Left ventricle myocardium inferior (tissue), 1 donor: ENCODE measurements at places on chromosomes 3 and 15.

- no peak for DNase-seq
Observed at GRCh38 chr3:156317462-156318074, 197.2 kb downstream of the KCNAB1 start.

DNA sequence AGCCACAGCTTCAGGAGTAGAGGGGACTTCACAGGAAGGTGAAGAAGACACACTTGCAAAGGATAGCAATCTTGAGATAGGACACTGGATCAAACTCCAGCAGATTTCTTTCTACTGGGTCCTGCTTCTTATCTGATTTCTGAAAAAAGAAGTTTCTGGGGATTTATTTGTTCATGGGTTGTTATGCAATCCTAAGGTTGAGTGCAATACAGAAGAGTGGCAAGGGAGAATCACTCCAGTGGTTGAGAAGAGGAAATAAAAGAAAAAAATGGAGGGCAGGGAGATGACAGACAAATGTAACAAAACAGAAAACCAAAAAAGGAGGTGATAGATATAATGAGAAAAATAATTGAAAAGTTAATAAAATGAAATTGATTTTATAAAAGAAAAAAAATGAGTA is 858.3 kb downstream of the TUSC7 start:
- no peak for DNase-seq

DNA sequence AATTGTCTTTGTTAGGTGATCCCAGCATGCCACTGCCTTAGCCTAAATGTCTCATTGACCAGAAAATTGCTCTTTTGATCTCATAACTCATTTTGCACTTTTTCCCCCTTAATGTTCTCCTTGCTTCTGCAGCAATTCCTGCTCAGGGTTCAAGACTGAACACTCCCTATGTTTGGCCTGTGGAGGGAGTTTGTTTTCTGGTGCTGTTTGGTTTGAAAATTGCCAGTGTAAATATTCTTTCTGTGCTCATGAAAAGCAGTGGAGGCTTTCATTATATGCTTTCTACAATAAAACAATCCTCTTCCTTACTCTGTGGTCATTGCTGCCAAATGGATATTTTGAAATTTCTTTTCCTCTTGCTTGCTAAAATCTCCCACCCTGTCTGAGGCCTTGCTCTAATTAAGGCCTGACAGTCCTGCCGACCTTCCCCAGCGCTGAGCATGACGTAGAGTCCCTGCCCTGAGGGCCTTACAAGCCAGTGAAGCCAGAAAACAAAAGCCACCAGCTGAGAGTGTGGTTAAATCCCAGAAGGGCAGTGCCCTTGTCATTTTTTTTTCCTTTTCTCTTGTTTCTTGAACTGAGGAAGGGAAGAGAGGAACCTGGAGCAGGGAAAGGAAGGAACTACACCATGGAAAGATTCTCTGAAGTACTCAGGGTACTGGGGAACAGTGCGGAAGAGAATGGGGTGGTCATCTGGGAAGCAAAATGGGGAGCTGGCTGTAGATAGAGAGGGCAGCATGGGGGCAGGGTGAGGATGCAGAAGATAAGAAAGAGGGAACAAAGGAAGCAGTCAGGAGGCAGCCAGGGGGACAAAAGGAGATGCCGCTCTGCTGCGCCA is 24.8 kb downstream of the ZBTB38 start:
- no peak for DNase-seq

GRCh38 chr3:56590814-56591213 is 33.8 kb downstream of the CCDC66 start:
- no peak for DNase-seq

DNA sequence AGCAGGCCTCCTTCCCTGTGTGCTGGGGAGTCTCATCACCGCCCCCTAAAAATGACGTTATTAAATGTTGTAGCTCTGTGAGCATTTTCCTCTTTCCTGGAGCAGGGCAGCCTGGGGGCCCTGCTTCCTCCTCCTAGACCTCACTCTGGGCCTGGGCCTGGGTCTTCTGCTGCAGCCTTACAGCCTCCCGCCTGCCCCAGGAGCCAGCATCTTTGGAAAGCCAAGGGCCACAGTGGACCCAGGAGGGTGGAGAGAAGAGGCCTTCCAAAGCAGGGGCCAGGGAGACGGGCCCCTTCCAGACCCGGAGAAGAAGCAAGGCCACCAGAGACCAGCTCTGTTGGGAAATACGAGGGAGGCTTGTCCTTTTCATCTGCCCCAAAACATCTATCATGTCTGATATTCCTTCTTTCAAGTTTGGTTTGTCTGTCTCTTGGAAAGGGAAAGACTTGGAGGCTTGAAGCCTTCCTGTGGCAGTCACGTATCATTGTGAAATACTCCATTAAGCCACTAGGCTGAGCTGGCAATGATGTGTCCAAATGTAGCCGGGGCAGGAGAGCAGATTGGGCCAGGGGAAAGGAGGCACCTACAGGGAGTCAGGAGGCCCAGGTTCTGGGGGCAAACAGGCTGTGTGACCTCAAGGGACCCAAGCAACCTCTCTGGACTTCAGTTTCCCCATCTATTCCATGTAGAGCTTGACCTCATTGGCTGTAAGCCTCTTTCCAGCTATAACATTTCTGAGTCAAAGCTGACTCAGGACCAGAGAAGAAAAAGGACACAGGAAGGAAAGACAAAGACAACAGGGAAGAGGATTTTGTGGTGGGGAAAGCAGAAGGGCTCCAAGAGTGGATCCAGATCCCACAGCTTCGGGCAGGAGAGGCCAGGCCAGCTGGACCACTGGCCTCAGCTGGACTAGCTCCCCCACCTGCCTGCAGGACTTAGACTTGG is 31.1 kb downstream of the CYP11A1 start:
- DNase-seq = no peak

GRCh38 chr3:17412950-17413530 is 329.4 kb downstream of the TBC1D5 start:
- no peak for DNase-seq

GRCh38 chr3:4985330-4986174 is 6.3 kb downstream of the BHLHE40 start:
- no peak for DNase-seq

DNA sequence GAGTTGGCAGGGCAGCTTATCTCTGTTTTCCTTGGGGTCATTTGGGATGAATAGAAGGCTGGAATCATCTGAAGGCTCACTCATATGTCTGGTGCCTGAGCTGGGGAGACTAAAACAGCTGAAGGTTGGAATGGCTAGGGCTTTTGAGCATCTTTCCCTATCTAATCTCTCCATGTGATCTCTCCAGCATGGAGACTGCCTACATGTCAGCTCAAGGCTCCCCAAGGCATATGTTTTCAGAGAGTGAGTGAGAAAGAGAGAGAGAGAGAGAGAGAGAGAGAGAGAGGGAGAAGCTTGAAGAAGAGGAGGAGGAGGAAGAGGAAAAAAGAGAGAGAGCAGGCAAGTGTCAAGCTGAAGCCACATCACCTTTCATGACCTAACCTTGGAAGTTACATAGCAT is 143.4 kb downstream of the EBLN2 start:
- no peak for DNase-seq

DNA sequence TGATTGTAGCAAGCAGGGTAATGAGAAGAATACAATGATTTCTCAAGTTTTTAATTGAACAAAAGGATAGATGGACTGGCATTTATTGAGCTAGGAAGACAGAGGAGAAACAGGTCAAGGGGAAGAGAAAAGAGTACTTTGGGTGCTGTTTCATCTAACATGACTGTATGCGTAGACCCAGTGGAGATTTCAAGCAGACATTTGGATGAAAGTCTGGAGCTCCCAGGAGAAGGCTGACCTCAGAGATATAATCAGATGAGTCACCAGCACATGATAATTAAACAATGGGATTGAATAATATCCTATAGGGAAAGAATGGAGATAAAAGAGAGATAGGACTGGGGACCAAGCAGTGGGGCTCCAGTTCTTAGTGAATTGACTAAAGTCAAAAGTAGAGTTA is 194.9 kb downstream of the ARRDC4 start:
- DNase-seq = no peak

DNA sequence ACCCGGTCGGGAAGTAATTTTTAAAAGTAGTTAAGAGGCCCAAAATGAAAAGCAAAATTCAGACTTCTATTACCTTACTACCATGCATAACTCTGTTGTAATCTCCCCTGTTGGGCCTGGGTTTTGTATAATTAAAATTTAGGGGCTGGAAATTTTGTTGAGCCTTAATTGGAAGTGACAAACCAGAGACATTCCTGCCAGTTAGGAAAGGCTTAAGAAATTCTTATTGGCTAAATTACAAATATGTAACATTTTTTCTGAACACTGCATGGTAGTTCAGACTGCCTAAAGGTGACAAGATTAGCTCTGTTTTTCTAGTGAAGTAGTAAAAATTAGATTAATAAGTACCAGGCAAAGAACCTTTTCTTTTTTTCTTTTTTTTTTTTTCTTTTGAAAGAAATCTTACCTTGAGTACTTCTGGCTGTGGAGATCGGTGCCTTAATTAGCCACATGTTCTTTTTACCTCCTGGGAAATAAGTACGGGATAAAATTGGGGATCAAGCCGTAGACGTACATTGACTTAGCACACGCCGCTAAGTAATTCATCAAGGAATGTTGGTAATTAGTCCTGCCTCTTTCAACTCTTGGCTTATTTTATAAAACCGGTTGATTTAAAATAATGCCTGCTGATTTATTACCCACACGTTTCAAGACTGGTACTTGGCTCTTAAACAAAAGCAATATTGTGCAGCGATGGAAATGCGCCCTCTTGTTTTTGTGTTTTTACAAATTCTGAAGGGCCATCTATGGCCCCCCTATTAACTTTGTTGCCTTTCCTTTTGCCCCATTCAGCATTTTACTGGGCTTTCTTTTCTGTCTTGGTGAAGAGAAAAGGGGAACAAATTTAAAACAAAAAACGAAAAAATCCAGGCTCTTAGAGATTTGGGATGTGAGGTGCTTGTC is 111.2 kb upstream of the SAMMSON start:
- no peak for DNase-seq

- DNase-seq = no peak
Observed at GRCh38 chr3:141386126-141386488, 17.8 kb downstream of the ZBTB38 start.

DNA sequence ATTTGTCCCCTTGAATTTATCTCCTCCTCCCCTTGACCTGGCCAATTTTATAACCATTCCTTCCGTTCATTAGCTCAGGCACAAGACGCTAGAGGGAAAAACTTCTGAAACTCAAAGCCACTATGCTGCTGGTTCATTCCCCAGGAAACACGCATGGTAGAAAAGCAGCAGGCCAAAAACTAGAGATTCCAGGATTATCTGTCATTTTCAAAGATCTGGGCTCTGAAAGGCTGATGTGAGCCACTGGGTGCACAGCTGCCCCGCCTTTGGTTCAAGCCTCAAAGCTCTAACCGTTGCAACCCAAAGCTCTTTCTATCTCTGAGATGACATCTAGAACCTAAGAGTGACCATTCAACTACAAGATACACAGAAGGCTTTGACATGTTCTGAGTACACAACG is 6.1 kb downstream of the ANP32A start:
- DNase-seq = no peak

GRCh38 chr3:50592568-50592967 is 19.0 kb downstream of the CISH start:
- DNase-seq = no peak

GRCh38 chr3:33577173-33577572 is 137.0 kb upstream of the UBP1 start:
- DNase-seq = no peak

GRCh38 chr3:119225121-119225520 is 15.6 kb downstream of the B4GALT4 start:
- DNase-seq = no peak

GRCh38 chr3:127443581-127444375 is 146.8 kb downstream of the TPRA1 start:
- no peak for DNase-seq

GRCh38 chr3:20376665-20377217 is 190.7 kb upstream of the SGO1 start:
- DNase-seq = no peak

DNA sequence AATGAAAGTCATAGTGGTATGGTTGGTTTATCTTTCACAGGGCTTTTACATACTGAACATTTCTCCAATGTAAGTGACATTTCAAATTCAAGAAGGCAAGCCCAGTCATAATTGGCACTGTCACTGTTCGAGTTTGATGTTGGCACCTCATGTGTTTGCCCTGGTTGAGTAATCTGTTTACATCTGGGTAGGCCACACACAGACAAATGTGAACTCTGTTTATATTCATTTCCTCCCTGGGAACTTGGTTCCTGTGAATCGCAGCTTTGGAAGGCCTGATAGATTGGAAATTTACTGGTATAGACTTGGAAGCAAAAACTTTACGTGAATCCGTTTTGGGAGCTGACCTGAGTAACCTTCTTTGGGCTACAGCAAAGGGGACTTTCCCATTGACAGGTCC is 395.2 kb upstream of the AZI2 start:
- DNase-seq = no peak

- no peak for DNase-seq
Observed at GRCh38 chr15:48300038-48300437, 31.2 kb upstream of the DUT start.

GRCh38 chr3:183800243-183800863 is 25.0 kb downstream of the MAP6D1 start:
- no peak for DNase-seq

- DNase-seq = no peak
Observed at GRCh38 chr3:85533586-85533985, 574.8 kb downstream of the CADM2 start.

GRCh38 chr15:83850015-83850414 is 196.1 kb downstream of the ADAMTSL3 start:
- no peak for DNase-seq

DNA sequence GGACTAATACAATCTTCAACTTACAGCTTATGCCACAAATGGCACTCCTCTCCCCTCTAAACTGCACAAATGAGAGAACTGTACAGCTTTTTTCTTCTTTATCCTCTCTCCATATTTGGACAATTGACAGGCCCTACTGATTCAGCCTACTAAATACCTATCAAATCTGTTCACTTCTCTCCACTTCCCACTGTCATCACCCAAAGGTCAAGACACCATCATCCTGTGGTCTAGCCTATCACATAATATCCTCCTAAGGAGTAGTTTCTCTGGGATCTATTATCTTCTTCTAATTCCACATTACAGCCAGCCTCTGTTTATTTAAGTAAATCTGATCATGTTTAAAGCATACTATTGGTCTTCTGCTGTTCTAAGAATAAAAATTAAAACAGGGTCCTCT is 33.0 kb upstream of the SLC12A8 start:
- DNase-seq = no peak

GRCh38 chr15:84889991-84890669 is 5.7 kb downstream of the SLC28A1 start:
- DNase-seq = no peak

GRCh38 chr15:38134252-38134651 is 118.4 kb upstream of the SPRED1 start:
- DNase-seq = no peak

- DNase-seq = no peak
Observed at GRCh38 chr3:49626101-49626581, 48.0 kb upstream of the APEH start.

- DNase-seq = no peak
Observed at GRCh38 chr3:158102242-158103080, 3.8 kb downstream of the SHOX2 start.

DNA sequence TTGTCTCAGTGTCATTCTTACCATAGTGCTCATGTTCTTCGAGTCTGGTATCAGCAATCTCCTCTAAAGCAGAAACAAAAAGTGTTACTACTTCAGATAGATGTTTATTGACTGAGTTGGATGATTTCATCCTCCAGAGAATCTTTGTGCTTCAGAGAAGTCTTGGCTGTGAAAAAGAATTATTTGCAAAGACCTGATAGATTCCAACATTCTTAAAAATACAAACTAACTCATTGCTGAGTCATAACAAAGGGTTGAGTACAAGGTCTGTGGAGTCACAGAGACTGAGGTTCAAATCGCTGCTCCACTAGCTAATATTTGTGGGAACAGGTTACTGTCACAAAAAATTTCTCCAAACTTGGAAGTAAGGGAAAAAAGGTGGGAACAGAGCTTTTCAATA is 9.0 kb upstream of the STRIT1 start:
- DNase-seq = no peak
